ENCODE measurements at places on chromosomes 2 and 18.

GRCh38 chr2:96530144-96530430 is 6.5 kb upstream of the ARID5A start:
- no peak for DNase-seq

GRCh38 chr2:233655043-233655442 is 16.7 kb upstream of the UGT1A9 start:
- no peak for DNase-seq

GRCh38 chr2:152303951-152304350 is 31.0 kb upstream of the FMNL2 start:
- no peak for DNase-seq

- DNase-seq: no peak
These were observed 460.1 kb downstream of the NR4A2 start for GRCh38 chr2:155872396-155872795.

DNA sequence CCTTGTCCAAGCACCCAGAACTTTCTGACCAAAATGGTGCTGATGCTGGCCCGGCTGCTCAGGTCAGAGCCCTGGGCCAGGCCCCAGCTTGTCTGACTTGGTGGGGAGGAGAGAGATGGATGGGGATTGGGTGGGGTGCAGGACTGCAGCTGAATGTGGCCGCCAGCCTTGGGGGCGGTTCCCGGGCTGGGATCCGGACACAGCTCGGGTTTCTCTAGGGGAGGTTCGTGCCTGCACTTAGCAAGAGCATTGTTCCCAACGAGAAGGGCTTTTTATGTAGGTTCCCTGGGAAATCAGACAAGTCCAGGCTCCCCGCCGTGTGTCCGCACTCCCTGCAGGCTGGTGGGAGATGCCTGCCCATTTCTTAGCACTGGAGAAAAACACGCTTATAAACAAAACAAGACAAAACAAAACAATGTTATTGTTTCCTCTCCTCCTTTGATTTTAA is 50.5 kb upstream of the HS6ST1 start:
- DNase-seq: no peak

DNA sequence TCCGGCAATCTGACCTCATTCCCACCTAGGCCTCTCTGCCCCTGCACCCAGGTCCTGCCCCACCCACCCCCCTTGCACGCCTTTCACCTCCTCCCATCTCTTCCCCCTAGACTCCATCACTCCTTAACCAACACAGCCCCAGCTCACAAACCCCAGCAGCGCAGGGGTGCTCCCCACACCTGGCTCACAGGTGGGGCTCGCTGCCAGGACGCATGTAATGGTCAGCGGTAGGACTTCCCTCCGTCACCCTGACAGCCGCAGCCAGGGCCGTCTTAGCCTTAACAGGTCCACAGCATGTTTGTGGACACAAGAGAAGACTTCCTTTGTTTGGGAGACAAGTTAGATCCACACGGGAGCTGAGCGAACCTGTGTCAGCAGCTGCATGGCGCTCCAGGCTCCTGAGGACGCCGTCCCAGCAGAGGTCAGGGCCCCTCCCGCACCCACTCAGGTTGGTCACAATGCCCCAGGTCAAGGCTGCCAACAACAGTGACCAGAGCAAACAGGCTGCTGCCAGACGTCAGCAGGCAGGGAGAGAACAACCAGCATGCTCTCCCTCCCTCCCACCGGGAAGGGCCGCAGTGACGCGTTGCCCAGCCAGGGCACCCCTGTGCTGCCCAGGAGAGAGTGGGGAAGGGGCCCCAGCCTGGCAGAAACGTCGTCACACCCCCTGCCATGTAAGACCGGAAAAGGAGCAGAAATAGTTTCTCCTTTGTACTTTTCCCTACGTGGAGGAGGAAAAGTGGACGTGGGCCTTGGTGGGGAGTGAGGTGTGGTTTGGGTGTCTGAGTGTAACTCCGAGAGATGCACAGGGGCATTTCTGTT is 68.0 kb downstream of the PXDN start:
- DNase-seq: no peak

DNA sequence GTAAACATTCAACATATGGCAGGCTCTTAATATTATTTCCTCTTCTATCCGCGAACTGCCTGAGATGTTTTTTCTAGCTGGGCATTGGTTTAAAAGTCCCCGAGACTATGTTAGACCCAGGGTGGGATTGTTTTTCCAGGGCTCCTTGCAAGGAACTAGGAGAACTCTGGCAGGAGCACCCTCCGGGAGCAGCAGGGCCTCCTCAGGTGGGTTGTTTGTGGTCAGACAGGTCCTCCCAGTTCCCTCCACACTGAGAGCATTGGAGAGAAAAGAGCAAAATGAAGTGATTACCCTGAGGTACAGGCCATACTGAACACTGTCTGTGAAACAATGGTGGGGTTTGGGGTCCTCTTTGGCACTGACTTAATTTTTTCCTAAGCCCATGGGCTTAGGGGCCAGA is 115.9 kb upstream of the LGALSL start:
- no peak for DNase-seq

GRCh38 chr2:62586981-62587380 is 81.0 kb upstream of the TMEM17 start:
- DNase-seq: peak; percentile 46

DNA sequence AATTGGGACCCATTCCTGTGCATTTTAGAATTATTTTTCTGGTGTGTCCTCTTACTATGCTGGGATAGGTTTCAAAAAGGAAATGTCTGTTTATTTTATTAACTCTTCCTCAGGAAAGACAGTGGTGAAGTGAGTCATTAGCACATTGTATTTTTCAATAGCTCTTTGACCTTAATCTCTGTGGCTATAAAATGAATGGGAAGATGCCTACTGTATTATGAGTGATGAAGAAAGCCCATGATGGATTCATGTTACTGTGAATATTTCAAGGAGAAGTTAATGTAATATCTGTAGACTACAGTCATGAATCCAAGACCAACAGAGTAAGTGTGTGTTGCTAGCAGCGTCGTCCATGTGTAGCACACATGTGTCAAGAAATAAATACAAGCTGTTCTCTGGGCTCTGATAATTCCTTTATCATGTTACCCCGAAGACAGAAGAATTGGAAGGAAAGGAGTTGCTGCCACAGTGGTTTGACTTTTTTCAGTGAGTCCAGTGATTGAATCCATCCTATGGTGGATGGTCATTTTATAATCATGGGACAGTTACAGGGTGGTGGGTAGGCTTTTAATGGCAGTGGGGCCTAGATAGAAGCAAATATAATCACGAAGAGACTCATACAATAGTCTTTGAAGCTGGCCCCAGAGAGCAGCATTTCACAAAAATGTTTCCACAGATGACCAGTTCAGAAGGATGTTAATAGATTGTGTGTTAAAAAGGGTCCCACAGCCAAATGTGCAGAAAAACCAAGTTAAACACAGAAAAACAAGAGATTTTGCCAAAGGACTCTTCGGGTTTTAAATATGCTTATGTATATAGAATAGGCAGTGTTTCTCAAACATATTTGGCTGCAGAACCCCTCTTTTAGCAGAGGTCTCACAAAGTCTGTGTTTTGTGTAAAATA is 239.7 kb upstream of the RASGRP3 start:
- DNase-seq: peak; percentile 71

- no peak for DNase-seq
These were observed 176.7 kb downstream of the NRP2 start for GRCh38 chr2:205858881-205859441.

DNA sequence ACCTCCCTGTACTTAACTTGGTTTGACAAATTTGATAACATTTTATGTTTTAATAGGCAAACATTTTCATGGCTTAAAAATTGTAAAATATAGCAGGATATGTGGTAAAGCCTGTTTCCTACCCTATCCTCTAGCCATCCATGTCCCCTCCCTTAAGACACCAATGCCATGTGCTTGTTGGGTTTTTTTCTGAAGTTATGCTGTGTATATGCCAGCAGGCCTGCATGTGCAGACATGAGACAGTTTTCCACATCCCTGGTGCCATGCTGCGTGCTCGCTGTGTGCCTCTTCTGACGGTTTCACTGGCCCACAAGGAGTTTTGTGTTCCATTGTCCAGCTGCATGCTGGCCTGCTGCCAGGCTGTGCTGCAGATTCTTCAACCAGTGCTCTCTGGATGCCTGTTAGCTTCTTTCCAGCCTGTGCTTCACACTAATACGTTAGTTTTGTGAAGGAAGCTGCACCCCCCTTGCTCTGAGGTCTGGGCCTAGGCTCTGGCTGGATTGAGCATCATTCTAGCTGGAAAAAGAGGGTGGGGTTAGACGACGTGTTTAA is 16.9 kb downstream of the INPP4A start:
- no peak for DNase-seq
